ENCODE measurements at places on chromosomes 16 and 17. TPM values are rescaled to one million over a fixed set of nuclear protein-coding genes. Genes with fewer than 3 reads are reported as not detected.
A peak's percentile ranks its signal among the peaks of the same experiment; 100 is the strongest.

The KRTAP1-1 gene
- not detected for total RNA-seq

The MARVELD3 gene
- 1.8 TPM for total RNA-seq

The KRTAP9-8 gene
- total RNA-seq: not detected

- H3K27me3 ChIP-seq: no peaks in the 10 kb centered on the region
- no peak for DNase-seq
- peaks cover 53% of the 10 kb centered on the region for H3K36me3 ChIP-seq
- peaks cover 7% of the 10 kb centered on the region for H3K4me1 ChIP-seq
- H3K4me3 ChIP-seq: no peak overlapping the region
Observed at GRCh38 chr17:18916816-18917500, 35.0 kb upstream of the SLC5A10 start.

- peaks cover 11% of the 10 kb centered on the region for H3K4me1 ChIP-seq
- no peak overlapping the region for H3K4me3 ChIP-seq
- no peaks in the 10 kb centered on the region for H3K36me3 ChIP-seq
- H3K27ac ChIP-seq: no peak overlapping the region
Observed at GRCh38 chr17:74373838-74374606, 6.7 kb downstream of the GPR142 start.

DNA sequence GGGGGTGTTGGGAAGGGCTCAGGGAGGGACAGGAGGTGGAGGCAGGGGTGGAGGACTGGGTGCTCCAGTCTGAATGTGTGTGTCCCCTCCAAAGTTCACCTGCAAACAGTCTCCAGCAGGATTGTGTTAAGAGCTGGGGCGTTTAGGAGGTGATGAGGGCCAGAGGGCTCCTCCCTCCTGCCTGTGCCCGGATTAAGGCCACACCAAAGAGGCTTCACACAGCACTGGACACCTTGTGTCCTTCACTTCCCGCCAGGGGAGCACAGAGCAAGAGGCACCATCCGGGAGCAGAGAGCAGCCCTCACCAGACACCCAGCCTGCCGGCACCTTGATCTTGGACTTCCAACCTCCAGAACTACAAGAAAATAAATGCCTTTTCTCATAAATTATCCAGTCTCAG is 30.2 kb upstream of the ENPP7 start:
- no peak overlapping the region for H3K4me3 ChIP-seq
- H3K4me1 ChIP-seq: no peaks in the 10 kb centered on the region
- H3K27me3 ChIP-seq: peaks cover 39% of the 10 kb centered on the region
- no peaks in the 10 kb centered on the region for H3K36me3 ChIP-seq

DNA sequence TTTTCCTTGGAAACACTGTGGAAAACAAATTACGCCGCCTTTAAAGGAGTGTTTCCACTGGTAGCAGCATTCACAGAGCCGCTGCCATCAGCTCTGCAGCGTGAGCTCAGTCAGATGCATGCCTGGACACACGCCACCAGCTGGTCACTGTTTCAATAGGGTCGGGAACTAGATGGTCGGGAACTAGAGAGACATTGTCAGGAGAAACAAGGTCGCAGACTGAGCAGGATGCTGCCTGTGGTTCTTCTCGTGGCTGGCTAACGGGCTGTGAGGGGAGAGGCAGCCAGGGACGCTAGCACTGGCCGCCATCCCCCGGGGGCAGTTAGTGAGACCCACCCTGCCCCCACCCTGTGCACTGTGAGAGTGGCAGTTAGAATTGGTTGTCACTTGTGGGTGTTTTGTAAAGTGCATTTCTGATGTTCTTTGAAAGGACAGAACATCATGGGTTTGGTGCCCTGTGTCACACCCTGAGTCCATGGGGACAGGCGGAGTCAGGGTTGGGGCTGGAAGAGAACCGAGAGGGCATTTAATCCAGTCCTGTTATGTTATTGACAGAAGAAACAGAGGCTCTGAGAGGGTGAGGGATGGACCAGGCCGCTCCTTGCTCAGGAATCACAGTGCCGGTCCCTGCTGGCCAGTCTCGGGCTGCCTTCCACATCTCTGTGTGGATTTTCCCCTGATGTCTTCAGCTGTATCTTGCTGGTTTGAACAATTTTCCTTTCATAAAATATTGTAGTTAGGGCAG is 86.3 kb downstream of the SPECC1 start:
- H3K36me3 ChIP-seq: no peaks in the 10 kb centered on the region
- H3K27ac ChIP-seq: peak overlapping the region; percentile 3
- H3K4me1 ChIP-seq: no peaks in the 10 kb centered on the region
- H3K27me3 ChIP-seq: no peaks in the 10 kb centered on the region
- no peak overlapping the region for H3K4me3 ChIP-seq

- peaks cover 2% of the 10 kb centered on the region for H3K27me3 ChIP-seq
- H3K4me3 ChIP-seq: no peak overlapping the region
- no peak for DNase-seq
- no peak overlapping the region for H3K27ac ChIP-seq
- H3K4me1 ChIP-seq: no peaks in the 10 kb centered on the region
Observed at GRCh38 chr17:74525781-74526288, 5.4 kb downstream of the CD300LB start.

DNA sequence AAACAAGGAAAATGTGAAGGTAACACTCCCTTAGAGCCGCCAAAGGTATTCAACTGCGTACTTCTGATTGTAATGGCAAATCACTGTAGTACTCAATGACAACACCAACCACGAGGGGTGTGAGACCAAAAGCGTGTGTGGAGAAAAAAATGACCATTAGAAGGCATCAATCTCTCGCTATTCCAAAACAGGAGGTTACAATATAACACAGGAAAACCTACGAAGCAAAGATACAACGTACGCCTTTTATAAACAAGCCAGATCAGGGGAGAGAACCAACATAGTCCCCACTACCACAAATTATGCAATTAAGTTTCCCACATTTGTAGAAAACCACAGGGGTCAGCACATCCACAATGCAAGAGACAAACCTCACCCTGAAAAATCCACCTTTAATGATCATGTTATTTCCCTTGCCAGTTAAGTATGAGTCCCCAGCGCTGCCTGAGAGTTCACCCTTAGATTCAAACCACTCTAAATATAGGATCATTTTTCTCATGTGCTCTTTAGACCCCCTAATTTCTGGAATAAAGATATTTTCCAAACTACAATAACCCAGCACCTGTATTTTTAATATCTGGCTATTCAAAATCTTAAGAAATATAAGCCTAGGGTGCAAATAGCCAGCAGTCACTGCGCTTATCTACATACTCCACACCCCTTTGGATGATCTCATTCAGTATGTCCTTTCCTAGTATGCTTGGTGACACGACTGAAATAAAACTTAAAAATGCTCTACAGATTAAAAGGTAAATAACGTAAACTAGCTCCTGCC is 12.4 kb downstream of the TEX14 start:
- no peaks in the 10 kb centered on the region for H3K4me1 ChIP-seq
- H3K36me3 ChIP-seq: no peaks in the 10 kb centered on the region
- DNase-seq: no peak
- no peaks in the 10 kb centered on the region for H3K27me3 ChIP-seq
- no peak overlapping the region for H3K27ac ChIP-seq
- H3K4me3 ChIP-seq: no peak overlapping the region

GRCh38 chr17:7348478-7349242 is 3.3 kb upstream of the KCTD11 start:
- peaks cover 56% of the 10 kb centered on the region for H3K36me3 ChIP-seq
- DNase-seq: no peak

- no peaks in the 10 kb centered on the region for H3K27me3 ChIP-seq
- no peaks in the 10 kb centered on the region for H3K36me3 ChIP-seq
- H3K4me3 ChIP-seq: no peak overlapping the region
- peak; percentile 69 for DNase-seq
- H3K27ac ChIP-seq: peak overlapping the region; percentile 98
- peaks cover 98% of the 10 kb centered on the region for H3K4me1 ChIP-seq
Observed at GRCh38 chr17:10117581-10118001, 80.8 kb downstream of the GAS7 start.

- H3K27ac ChIP-seq: no peak overlapping the region
- H3K4me3 ChIP-seq: no peak overlapping the region
- no peaks in the 10 kb centered on the region for H3K4me1 ChIP-seq
- H3K36me3 ChIP-seq: peaks cover 36% of the 10 kb centered on the region
Observed at GRCh38 chr17:4722678-4723240, 8.5 kb upstream of the MED11 start.

DNA sequence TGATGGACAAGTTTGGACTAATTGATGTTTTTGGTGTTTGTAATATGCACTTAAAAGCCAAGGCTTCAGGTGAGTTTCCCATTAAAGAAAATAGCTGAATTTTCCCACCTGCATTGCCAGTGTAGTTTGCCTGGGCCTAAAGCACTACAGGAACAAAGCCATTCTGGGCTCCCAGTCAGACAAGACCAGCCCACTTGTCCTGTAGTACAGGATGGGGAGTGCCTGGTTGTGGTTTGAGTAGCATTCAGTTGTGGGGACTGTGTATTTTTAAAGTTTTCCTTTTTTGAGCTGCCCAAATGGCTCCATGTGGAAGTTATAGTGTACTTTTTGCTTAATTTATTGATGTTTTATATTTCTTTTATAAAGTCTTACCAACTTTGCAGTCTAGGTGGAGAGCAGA is 91.7 kb downstream of the TANGO6 start:
- H3K27me3 ChIP-seq: no peaks in the 10 kb centered on the region
- peaks cover 7% of the 10 kb centered on the region for H3K36me3 ChIP-seq
- DNase-seq: no peak
- no peak overlapping the region for H3K4me3 ChIP-seq

- no peak overlapping the region for H3K4me3 ChIP-seq
- no peak for DNase-seq
- no peaks in the 10 kb centered on the region for H3K27me3 ChIP-seq
- no peaks in the 10 kb centered on the region for H3K4me1 ChIP-seq
Observed at GRCh38 chr17:34261568-34262337, 6.7 kb downstream of the CCL2 start.

Measured in thymus (tissue), 14 donors.